ENCODE measurements at places on chromosomes 11 and 22.

- DNase-seq, result no peak
Measured at GRCh38 chr22:42450862-42451261, 18.7 kb upstream of the NFAM1 start.

GRCh38 chr11:79437981-79438630 lies 2.7 kb downstream of the TENM4 start:
- no peak for DNase-seq

- no peak for DNase-seq
Measured at GRCh38 chr22:39122772-39123470, 25.9 kb downstream of the APOBEC3H start.

GRCh38 chr11:78860720-78861422 lies 286.2 kb upstream of the NARS2 start:
- no peak for DNase-seq

GRCh38 chr11:76135491-76135890 lies 70.8 kb downstream of the WNT11 start:
- DNase-seq, result no peak

GRCh38 chr22:29165321-29166060 lies 40.2 kb upstream of the EMID1 start:
- no peak for DNase-seq

Data from ELF-1 (cell line).